ENCODE measurements at places on chromosomes 1 and 21.

DNA sequence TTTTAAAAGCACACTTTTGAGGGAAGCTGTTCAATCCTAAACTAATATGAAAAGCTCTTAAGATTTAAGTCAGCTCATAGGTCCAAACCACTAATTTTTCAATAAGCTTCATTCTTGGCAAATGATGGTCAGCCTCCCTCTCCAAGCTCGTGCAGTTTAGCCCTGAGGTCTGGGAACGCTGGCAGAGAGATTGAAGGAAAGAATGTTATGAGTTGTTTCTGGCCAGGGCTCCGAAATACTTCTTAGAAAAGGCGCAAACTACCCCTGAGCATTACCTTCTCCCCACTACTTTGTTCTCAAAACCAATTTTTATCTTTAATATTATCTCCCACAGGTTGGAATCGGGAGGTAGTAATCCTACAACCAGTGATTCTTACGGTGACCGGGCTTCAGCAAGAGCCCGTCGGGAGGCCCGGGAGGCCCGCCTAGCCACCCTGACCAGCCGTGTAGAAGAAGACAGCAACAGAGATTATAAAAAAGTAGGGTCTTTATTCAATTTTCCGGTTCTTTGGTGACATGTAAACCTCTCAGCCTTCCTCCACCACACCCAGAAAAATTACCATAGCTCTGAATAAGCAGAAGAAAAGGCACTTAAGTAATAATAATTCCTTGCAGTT lies 147.7 kb downstream of the SYT2 start:
- no peak for DNase-seq

DNA sequence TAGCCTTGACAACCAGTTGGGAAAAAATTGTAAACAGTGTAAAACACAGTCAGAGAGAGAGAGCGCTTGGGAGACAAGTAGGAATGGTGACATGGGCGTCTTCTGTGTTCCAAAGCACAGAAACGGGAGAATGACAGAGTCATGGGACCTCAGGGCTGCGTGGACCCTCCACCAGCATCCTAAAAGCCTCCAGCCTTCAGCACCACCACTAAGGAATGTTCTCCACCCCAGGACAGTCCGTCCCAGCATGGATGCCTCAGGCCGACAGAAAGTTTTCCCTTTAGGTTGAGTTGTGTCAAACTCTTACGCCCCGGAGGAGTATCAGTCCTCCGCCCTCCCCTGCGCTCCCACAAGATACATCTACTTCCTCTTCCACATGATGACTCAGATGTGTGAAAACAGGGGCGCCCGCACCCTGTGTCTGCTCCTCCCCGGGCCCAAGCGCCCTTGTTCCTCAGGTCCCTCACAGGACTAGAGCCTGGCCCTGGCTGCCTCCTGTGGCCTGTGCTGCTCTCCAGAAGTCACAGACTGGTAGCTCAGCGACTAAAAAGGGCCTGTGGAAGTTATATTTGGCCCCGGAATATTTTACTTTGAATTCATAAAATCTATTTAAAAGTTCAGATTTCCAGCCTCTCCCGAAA lies 63.9 kb upstream of the EFHD2 start:
- no peak for DNase-seq

- DNase-seq, result no peak
Observed at GRCh38 chr1:113369040-113369439, 21.3 kb upstream of the MAGI3 start.

GRCh38 chr1:68346188-68346808 lies 103.5 kb downstream of the RPE65 start:
- no peak for DNase-seq

DNA sequence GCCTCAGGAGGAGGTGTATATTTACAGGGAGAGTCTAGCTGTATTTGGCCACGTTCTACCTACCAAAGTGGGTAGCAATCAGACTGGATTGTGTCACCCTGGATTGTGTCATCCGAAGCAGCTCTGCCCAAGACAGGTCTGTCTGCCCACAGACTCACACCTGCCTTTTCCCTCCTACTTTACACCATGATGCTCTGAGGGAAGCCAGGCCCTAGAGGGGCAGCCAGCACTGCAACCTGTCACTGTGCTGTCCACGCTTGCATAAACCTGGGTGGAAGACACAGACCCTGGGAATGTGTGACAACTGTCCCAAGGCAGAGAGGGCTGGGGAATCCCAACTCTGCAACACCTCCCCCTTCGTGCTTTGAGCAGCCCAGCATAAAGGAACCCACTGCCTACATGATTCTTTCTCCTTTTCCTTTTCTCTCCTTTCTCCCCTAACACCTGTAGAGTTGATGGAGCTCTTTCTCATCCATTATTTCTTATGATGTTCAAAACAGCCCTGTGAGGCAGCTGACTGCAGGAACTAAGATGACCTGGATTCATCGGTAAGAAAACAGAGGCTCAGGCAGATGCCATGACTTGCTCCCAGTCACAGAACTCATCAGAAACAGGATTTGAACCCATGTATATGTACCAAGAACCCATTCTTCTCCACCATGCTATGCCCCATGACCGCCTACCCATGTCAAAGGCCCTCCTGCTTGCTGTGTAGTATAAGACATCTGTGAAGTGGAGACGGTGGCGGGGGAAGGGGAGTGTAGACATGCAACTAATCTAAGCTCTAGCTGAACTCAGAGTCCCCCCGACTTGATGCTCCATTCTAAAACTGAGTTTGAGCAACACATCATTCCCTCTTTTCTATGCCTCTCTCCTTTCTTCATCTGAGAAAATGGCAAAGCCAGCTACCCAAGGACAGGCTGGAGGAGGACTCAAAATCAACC lies 55.9 kb downstream of the ITPKB start:
- no peak for DNase-seq

DNA sequence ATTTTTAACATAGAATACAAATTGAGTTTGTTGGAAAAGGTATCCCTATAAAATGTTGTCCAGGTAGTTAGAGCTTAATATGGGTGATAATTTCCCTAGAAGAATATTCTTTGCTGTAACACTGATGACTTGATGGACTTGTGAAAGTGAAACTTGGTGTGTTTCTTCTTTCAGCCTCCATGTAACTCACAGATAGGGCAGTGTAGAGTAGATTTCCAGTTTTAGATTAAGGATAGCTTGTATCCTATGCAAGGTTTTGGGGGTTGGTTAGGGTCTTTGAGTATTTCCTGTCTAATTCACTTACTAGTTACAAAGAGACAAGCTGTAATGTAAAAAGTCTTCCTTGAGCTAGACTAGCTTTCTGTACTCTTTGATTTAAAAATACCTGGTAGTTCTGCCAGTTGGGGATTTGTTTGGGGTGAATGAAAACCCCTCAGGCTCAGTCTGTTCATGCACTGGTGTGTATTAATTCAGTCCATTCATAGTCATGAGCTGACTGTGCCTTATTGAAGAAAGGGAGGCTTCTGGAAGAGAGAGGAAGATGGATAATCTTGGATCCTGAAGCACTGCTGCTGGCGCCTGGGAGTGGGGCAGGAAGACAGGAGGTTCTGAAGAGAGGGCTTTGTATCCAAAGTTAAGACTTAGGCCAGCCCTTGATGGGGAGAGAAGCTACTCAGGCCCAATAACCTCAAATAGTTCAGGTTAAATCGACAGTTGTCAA lies 83.6 kb downstream of the CAMTA1 start:
- no peak for DNase-seq

- DNase-seq, result no peak
Observed at GRCh38 chr1:61237659-61238358, 155.4 kb downstream of the NFIA start.

DNA sequence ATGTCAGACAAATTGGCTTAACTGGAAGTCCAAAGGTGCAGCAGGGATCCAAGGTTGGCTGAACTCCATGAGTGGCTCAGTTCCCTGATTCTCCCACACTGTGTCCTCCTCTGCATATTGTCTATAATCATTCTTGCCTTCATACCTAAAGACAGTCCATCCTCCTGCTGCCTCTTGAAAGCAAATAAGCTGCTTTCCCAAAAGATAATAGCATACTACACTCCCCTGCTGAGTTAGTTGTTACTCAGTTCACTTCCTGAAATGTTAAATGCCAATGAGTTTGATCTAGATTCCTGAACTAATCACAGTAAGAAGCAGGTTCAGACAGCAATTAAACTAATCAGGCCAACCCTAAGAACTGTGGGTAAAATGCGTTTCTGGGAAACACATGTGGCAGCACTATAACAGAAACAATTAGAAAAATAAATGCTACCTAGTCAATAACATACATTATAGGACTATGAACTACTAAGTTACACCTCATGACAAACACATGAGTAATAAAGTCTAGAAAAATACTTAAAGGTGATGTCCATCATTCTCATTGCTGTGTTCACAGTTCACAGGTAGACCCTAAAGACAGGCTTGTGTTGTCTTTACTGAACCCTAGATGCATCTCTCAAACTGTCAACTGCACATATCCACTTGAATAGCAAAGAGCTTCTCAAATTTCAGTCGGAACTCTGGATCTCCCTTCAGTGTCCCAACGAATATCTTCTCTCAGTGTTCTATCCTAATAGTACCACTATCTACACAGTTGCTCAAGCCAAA lies 50.8 kb upstream of the BOLA1 start:
- DNase-seq, result no peak

DNA sequence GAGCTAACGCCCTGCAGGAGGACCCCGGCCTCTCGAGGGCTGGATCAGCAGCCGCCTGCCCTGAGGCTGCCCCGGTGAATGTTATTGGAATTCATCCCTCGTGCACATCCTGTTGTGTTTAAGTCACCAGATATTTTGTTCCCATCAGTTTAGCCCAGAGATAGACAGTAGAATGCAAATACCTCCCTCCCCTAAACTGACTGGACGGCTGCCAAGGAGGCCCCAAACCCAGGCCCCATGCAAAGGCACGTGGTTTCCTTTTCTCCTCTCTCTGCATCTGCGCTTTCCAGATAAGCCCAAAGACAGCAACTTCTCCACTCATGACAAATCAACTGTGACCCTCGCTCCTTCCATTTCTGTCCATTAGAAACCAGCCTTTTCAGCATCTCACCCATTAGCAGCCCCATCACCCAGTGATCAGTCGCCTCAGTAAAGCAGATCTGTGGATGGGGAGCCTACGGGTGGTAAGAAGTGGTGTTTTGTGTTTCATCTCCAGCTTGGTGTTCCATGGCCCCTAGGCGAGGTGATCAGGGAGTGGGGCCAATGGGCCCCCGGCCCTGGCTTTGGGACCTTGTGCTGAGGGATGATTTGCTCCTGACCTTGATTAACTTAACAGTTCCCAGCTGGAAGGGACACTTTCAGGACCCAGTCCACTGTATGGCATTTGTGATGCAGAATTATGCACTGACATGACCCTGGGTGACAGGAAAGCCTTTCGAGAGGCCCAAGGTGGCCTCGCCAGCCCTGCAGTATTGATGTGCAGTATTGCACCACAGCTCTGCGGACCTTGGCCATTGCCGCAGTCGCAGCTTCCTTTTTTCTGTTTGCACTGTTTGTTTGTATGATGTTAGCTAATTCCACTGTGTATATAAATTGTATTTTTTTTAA lies 5.2 kb downstream of the NPPA start:
- no peak for DNase-seq

GRCh38 chr1:22489823-22490222 lies 38.2 kb downstream of the ZBTB40 start:
- no peak for DNase-seq

DNA sequence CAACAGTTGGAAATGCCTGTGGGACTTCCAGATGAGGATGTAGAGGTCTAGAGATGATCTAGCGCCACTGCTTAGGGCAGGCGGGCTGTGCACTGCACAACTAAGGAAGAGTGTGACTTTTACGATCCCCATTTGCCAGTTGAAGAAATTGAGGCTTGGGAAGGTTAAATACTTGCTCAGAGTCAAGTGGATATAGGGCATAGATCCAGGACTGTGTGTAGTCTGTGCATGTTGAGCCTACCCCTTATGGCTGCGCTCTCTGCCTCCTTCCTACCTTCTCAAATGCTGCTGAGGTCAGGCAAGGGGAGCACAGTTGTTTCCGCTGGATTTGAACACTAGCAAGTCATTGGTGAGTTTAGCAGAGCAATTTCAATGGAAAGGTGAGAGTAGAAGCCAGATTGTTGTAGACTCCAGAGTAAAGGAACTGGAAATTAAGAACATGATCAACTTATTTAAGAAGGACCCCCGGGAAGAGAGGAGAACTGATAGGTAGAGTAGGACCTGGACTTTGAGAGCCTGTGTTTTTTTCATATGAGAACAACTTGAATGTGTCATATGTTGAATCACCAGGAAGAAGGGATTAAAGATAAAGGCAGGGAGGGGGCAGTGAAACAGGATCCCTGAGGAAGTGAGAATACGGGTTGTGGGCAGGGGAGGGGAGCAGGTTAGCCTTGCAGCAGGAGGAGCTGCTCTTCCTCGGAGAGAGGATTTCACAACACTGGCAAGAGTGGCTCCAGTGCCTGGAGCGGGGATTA lies 2.7 kb downstream of the CAPN2 start:
- peak; percentile 73 for DNase-seq

DNA sequence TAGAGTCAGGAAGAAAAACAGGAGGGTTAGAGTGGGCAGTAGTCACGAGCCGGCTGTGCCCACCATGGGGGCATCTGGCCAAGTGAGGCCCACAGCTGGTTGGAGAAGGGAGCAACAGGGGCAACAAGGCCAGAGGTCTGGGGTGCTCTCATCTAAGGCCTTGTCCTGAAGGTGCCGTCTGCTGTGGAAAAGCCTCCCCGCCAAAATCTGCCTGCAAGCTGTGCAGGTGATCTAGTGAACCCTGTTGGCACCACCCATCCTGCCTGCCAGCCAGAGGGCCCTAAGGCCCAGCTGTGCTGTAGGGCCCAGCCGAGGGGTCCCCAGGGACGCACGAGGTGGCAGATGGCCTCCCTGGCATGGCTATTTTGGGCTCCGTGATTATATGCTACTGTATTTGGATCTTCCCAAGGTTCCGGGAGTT lies 51.3 kb downstream of the LGR6 start:
- no peak for DNase-seq

- DNase-seq, result no peak
Observed at GRCh38 chr1:208834381-208835096, 590.4 kb upstream of the PLXNA2 start.

Data from stromal cell of bone marrow (primary cell).